H54 (cell line): ENCODE measurements at places on chromosomes 7 and 10.

- DNase-seq, result peak; percentile 88
Observed at GRCh38 chr7:134126966-134127848, at the start of gene LRGUK. Gene LRGUK (plus strand): TSS chr7:134127340. CDS start chr7:134127368, 28 bp downstream.

DNA sequence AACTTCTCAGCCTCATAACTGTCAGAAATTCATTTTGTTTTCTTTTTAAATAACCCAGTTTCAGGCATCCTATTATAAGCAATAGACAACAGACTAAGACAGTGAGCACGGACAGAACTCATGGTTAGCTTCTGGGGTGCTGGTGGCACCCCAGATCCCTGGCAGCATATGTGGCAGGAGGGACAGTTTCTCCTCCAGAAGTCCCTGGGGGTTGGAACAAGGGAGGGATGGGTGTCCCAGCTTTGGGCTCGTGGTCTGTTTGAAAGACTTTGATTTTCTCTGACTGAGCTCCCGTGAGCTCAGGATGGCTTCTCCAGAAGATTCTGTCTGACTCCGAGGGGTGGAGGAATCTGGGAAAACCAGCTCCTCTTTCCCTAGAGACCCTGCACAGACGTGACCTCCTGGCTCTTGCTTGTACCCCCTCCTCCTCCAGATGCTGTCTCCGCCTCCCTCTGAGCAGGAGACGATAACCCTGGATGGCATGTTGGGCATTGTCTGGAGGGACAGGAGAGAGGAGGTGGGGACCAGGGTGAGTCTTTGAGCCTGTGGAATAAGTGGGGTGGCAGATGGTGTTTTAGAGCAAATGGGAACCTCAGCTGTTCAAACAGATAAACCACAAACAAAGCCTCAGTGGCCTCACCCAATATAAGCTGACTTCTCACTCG, 421.1 kb downstream of the GLRX3 start:
- no peak for DNase-seq

DNA sequence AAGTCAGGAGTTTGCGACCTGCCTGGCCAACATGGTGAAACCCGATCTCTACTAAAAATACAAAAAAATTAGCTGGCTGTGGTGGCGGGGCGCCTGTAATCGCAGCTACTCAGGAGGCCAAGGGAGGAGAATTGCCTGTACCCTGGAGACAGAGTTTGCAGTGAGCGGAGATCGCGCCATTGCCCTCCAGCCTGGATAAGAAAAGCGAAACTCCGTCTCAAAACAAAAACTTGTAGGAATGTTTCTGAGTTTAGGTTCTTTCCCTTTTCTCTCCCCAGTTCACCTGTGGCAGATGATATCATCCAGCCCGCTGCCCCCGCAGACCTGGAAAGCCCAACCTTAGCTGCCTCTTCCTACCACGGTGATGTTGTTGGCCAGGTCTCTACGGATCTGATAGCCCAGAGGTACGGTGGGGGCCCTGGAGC, 138.8 kb upstream of the BTBD16 start:
- DNase-seq, result no peak

GRCh38 chr7:143387156-143387975, 6.2 kb downstream of the ZYX start:
- DNase-seq, result no peak

DNA sequence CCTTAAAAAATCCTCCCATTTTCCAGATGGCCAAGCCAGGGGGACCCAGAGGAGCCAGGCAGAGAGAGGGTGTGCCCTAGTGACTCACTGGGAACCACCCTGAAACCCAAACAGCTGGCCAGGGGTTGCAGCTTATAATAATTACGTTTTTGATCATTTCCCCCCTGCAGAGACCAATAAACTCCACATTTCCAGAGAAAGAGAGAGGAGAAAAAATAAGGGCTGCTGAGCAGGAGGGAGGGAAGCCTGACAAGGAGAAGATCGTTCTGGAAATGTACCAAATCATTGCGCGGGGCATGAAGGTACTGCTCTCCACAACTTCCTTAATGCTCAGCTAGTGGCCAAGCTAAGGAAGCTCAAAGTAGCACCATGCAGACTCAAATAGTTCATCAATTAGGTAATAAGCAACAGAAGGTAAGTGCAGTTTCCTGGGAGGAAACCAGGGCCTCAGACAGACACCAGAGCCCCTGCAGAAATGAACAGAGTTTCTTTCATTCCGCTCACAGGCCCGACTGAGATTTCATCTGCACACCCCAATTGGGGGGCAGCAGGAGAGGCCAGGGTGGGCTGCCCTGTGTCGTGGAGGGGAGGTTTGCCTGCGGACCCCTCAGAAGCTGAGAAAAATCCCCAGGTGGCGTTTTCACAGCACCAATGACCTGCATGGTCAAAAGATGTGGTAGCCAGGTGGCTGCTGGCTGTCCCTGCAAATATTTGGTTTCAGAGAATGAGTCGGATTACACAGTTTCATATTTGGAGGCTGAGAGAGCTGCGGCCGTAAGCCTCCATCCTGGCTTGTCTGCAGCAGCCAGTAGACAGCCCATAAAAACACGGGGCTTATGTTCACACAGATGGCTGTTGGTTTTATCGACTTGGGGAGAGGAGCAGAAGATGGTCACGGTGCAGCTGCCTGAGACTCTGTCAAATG, 153.2 kb upstream of the LYZL2 start:
- DNase-seq, result no peak

- no peak for DNase-seq
Observed at GRCh38 chr7:68676813-68677535, 921.3 kb upstream of the AUTS2 start.

DNA sequence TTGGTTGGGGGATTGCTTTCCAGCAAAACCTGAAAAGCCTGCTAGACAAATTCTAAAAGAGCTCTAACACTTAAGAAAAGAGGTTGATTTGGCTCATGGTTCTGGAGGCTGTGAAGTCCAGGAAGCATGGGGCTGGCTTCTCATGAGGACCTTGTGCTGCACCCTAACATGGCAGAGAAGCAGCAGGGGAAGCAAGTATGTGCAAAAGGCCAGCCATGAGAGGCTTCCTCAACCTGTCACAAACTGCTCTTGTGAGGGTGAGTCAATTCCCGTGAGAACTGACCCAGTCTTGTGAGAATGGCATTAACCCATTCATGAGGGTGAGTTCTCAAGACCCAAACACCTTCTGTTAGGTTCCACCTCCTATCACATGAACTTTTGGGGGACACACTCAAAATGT, 54.3 kb upstream of the IGFBP3 start:
- no peak for DNase-seq

- no peak for DNase-seq
Observed at GRCh38 chr7:99344061-99344647, 18.5 kb downstream of the ARPC1A start.

DNA sequence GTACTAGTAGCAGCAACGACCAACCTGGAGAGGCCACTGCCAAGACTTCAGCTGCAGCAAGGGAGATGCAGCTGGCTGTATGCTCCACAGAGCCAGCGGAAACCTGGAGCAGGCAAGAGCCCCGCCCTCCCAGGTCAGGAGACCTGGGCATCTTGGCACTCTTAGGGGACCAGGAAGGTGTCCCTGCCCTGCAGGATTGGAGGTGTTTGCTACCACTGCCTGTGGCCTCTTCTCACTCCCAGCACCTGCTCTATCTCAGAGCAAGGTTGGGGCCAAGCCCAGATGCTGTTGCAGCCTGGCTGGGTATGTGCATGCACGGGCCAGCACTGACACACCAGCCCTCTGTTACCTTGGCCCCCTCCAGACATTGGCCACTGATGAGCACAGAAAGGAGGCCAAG, 1512.8 kb downstream of the REEP3 start:
- DNase-seq, result no peak

GRCh38 chr10:127756264-127756663, 19.3 kb downstream of the FOXI2 start:
- DNase-seq, result no peak

DNA sequence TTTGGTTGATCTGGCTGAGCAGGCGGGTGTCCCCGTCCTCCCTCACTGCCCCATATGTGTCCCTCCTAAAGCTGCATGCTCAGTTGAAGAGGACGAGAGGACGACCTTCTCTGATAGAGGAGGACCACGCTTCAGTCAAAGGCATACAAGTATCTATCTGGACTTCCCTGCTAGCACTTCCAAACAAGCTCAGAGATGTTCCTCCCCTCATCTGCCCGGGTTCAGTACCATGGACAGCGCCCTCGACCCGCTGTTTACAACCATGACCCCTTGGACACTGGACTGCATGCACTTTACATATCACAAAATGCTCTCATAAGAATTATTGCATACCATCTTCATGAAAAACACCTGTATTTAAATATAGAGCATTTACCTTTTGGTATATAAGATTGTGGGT, 26.9 kb upstream of the TRIM56 start:
- DNase-seq, result peak; percentile 40

DNA sequence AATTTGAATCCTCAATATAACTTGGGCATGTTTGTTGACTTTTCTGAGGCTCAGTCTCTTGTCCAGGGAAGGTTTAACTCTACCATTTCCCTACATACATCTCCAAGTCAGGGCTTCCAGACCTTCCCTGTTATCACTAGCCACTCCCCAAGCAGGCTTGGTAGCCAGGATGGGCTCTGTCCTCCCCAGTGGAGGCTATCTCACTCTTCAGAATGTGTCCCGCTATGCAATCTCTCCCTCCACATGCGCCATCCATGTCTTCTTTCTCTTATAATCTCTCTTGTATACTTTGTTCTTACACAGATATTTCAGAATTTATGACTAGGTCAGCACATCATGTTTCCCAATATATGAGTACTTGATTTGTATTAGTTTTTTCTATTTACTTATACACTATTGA, 310.4 kb downstream of the HGF start:
- no peak for DNase-seq

- no peak for DNase-seq
Observed at GRCh38 chr10:5904227-5904626, 14.2 kb downstream of the FBH1 start.
